ENCODE measurements at places on chromosomes 2 and 18.

GRCh38 chr2:62409442-62409841 is 96.6 kb downstream of the TMEM17 start:
- no peak for DNase-seq

- no peak for DNase-seq
Observed at GRCh38 chr2:12262681-12263436, 453.9 kb upstream of the TRIB2 start.

GRCh38 chr2:54594048-54594447 is 129.4 kb upstream of the EML6 start:
- no peak for DNase-seq

- DNase-seq: no peak
Observed at GRCh38 chr2:232420463-232421188, 14.0 kb downstream of the ALPG start.

- no peak for DNase-seq
Observed at GRCh38 chr2:132477962-132478361, 61.4 kb downstream of the GPR39 start.

DNA sequence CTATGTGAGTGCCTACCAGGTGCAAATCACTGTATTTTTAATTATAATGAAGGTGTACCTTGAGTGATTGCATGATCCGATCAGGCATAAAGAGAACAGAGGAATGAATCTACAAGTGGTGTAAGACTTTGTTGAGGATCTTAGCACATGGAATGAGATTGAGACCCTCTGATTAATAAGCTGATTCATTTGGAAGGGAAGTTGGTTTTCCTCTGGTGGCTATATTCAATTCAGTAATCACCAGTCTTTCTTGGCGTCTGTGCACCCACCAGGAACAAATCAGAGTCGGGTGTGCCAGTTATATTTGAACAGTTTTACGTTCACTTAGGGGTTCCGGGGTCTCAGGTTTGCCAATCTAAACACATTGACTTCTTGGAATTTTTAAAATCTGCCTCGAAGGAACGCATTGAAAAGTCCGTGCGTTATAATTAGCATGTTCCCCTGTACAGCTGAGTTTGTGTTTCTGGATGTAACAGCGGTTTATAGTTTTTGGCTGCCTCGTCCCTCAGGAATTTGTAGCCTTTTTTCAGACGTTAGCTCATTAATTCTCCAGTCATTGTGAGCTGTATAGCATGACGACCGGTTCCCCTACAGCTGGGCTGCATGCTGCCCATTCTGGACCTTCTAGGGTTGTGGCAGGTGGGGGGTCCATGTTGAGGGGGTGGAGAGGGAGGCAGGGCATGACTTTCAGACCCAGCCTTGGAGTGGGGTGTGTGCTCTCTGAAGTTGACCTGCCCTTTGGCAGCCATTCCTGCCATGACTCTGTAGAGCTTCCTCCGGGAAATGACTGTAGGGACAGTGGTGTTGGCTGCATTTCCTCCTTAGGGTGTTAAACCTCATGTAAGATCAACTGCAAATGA is 20.3 kb downstream of the MYO1B start:
- no peak for DNase-seq

GRCh38 chr2:155310589-155310988 is 612.1 kb downstream of the KCNJ3 start:
- no peak for DNase-seq

GRCh38 chr2:191499874-191500565 is 177.9 kb upstream of the NABP1 start:
- no peak for DNase-seq

DNA sequence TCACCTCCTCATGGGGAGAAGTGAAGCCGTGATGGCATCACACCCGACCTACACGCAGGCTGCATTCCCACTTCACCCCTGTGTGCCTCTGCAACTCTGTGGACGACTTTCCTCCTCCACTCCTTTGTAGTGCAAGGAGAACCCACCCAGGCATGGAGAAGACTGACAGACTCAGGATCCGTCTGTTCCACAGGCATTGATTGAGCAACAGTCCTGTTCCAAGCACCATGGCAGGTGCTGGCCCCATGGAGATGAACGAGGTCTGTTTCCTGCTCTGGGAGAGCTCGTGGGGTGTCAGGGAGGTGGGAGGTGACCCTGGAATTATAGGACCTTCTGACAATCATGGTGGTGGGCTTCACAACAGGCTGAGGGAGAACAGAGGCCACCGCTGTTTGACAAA is 284.7 kb upstream of the HDAC4 start:
- no peak for DNase-seq

GRCh38 chr2:228699888-228700287 is 518.4 kb upstream of the SPHKAP start:
- DNase-seq: no peak

GRCh38 chr2:23460228-23460627 is 75.2 kb downstream of the KLHL29 start:
- DNase-seq: no peak

DNA sequence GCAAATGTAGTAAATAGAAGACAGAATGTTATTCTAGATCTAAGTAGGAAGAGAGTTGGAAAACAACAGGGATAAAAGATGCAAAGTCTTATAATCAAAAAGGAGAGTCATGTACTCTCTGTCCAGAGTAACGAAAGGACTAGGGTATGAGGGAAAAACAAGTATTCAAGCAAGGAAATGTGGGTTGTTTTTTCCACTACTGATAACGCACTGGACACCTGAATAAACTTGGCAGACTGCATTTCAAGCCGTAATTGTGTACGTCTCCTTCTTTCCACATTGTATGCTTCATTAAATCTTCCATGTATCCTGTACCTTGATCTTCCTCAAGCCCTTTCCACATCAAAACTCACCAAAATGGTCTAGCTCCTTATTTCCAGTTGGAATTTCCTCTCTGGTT is 420.6 kb downstream of the ZEB2 start:
- DNase-seq: no peak

DNA sequence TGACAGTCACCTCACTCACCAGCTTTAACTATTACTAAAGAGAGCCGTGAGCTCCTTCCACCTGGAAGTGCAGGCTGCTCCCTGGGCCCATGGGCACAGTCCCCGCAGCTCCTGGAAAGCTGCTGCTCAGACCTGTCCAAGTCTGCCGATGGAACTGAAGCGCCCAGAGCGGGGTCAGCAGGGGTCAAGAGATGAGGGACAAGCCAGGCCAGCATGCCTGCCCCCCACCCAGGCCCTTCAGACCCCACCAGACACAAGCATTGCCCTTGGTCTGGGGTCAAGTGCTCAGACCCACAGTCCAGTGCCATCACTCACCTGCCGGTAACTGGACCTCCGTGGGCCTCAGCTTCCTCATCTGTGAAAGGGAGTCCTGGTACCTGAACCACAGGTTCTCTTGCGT is 59.9 kb downstream of the BIN1 start:
- DNase-seq: no peak

GRCh38 chr18:68728081-68728700 is 13.3 kb upstream of the TMX3 start:
- no peak for DNase-seq

- DNase-seq: no peak
Observed at GRCh38 chr2:11962707-11963328, 216.4 kb downstream of the LPIN1 start.

- DNase-seq: no peak
Observed at GRCh38 chr18:49875155-49875554, 61.8 kb upstream of the ACAA2 start.
